ENCODE measurements at places on chromosomes 16 and 17.

- no peak for DNase-seq
These were observed 205.1 kb downstream of the SHISA9 start for GRCh38 chr16:13106464-13106863.

DNA sequence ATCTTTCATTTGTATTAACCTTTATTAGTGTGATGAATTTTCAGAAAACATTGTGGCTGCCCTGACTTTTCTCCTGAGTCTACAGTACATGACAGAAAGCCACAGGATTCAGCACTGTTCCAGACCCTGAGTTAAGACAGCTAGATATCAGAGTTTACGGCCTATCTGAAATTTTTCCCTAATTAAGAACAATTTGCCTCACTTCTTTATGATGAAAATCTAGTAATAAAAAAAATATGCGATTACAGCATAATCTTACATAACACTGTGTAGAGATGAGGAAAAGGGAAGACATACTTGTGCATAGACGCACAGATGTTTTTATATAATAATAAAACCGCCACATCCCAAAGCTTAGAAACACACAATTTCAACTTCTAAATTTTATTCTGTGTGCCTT is 7.3 kb downstream of the SPOP start:
- no peak for DNase-seq

- DNase-seq = no peak
These were observed 63.8 kb upstream of the TOM1L1 start for GRCh38 chr17:54836723-54837462.

DNA sequence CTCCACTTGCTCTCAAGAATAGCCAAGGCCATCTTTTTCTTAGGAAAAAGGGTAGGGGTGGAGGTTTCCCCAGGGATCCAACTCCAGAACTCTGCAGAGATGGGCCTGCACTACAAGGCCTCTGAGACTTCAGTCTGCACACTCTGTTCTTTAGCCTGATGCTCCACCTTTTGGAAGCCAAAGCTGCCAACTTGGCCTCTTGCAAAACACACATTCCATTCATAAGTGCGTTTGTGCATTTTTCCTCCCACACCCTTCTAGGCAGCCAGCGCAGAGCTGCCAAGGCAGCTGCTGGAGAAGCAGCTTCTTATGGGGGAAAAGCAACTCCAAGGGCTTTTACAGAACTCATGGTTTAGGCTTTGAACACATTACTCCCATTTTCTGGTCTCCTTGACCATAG is 45.3 kb downstream of the REXO5 start:
- no peak for DNase-seq

DNA sequence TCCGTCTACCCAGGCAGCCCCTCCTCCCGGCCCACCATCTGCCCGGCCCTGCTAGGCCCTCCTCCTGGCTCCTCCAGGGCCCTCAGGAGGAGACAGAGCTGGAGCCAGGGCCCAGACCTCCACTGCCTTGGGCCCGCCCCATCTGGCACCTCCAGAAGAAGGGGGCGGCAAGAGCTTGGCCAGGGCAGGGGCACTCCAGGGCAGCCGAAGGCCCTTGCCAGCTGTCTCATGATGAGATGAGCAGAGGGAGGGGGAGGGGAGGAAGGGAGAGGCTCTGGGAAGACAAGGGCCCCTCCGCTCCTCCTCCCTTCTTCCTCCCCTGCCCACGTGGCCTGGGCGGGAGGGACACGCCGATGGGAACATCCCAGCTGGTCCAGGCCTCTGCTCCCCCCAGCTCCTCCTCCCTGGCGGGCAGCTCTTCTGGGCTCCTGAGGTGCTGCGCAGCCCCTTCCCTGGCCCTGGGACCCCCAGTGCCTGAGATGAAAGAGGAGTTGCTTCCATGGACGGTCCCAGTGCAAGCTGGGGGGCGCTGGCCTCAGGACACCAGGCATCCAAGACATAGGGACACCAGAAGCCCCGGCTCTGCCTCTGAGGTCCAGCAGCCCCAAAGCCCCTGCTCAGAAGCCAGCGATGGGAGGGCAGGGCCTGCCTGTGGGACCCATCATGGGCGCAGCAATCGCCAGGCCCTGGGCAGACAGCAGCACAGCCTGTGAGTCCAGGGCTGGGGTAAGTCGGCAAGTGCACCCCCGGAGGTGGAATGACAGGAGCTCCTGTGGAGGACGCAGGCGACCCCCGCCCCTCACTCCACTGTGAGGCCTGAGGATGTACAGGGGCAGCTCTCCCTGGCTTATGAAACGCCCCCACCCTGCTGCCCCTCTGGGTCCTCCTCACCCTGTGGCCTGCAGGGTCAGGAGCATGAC is 23.6 kb upstream of the ENPP7 start:
- no peak for DNase-seq

GRCh38 chr17:77212081-77212832 is 71.5 kb downstream of the SEC14L1 start:
- no peak for DNase-seq

- DNase-seq = no peak
These were observed 12.7 kb upstream of the SSTR2 start for GRCh38 chr17:73151916-73152632.

- no peak for DNase-seq
These were observed 7.2 kb downstream of the SPACA3 start for GRCh38 chr17:32998887-32999228.

DNA sequence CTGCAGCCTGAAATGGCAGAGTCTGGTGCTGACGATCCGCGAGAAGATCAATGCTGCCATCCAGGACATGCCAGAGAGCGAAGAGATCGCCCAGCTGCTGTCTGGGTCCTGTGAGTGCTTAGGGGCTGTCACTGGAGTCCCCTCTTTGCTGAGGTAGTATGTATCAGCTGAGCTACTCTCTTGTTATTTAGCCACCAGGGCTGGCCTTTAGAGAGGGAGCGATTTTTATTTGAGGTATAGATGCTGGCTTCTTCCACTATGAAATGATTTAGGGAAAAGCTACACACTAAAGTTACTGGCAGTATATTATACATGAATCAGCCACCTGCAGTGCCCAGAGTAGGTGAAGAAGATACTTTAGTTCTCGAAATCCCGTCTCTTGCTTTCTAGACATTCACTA is 2.6 kb downstream of the CDK5RAP3 start:
- no peak for DNase-seq

DNA sequence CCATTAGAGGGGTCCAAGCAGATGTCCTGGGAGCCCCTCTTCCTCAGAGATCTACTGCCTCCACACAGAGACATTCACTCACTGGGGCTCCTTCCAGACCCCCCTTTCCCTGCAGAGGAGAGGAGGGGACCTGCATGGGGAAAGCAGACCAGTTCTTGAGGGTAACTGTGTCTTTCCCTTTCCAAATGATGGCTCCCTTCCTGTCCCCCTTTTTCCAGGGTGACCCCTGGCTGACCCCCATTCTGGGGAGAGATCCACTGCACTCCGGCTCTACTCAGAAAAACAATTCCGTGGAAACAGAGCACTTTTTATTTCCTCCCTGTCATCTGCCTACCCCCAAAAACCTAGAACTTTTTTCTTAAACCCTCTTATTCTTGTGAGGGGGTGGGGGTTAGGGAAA is 6.4 kb downstream of the CACNA1G start:
- no peak for DNase-seq

DNA sequence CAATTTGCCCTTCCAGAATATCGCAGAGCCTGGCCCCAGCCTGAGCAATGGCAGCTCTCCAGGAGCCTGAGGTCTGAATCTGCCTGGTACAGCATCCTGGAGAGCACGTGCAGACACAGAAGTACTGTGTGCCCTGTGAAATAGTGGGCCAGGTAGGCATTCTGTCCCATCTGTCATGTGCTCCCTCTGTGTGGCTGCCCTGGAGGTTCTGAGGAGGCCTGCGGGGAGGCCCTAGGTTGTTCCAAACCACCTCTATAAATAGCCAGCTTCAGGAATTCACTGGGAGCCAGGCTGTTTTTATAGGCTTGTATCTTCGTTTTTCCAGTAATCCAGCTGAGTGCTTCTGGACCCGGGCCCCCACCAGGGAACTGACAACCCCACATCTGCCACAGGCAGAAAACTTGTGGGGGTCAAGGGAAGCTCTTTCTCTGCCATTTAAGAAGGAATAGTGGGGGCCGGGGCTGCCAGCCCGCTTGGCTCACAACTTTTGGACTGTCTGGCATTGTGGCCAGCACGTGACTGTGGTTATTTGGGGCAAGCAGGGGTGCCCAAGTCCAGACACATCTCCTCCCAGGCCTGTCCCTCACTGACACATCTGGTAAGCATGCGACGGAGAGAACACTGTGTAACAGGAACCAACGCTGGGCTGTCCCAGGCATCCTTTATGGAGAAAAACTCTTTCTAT is 356.3 kb upstream of the TNRC6C start:
- DNase-seq = no peak

GRCh38 chr16:4200000-4200780 is 41.7 kb downstream of the SRL start:
- no peak for DNase-seq

GRCh38 chr16:86882586-86883280 is 304.4 kb downstream of the FOXL1 start:
- no peak for DNase-seq

DNA sequence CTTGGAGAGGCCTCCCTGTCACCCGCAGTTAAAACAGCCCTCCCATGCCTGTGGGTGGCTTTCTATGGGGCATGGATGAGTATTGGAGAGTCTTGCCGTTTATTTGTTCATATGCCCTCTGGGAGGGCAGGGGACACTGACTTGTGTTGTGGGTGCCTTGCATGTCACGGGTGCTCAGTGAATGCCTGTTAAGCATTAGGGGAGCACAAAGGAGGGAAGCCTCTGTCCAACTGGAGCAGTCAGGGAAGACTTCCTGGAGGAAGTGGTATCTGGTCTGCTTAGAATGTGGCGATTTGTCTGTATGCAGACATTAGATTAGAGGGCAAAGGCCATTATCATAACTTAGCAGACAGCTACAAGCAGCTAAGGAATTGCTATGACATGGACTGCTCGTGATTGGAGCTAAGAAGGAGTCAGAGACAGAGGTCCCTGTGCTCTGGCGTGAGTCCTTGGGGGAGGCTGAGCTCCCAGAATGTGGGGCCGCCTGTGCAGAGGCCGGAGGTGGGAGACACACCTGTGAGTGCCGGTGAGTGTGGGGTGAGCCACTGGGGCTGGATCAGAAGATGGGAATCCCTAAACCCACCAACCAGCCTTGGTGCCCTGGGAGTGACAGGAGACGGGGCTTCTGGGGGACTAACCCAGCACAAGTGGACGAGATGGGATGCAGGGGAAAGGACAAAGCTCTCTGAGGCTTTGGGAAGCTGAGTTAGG is 286.1 kb downstream of the SEC14L1 start:
- DNase-seq = no peak

DNA sequence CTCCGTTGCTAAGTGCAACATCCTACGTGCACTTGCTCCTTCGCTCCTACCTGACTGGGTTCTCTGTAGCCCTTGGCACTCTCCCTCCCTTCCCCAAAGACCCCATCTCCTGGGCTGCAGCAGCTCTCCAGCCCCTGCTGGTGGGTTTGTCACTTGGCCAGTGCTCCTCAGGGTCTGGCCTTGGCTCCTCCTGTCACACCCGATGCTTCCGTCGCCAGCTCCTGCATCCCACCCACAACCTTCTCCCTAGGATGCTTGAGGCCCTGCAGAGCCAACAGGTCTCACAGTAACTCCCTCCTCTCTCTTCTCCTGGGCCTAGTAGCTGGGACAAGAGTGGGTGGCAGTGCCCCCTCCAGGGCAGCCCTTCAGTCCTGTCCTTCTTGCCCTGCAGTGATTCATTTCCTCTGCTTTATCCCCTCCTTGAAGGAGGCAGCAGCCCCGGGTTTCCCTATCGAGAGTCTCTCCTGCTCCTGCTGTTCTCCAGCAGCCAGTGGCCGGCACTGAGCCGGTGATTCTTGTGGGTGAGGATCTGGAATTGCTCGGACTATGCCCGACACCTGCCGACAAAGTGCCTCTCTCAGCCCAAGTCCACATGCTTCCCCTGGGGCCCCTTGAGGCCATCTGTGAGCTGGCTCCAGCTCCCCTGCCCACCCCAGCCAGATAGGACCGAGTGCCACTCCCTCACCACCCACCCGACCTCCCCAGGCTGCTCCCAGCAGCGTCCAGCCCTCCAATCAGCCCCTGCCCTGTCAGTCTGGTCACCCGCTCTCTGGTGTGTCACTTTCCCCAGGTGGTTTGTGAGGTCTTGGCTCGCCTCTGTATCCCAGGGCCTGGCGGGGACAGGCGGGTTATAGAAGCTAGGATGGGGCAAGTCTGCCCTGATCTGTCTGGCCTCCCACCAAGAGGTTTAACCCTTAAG is 3.8 kb downstream of the LITAFD start:
- DNase-seq = no peak

DNA sequence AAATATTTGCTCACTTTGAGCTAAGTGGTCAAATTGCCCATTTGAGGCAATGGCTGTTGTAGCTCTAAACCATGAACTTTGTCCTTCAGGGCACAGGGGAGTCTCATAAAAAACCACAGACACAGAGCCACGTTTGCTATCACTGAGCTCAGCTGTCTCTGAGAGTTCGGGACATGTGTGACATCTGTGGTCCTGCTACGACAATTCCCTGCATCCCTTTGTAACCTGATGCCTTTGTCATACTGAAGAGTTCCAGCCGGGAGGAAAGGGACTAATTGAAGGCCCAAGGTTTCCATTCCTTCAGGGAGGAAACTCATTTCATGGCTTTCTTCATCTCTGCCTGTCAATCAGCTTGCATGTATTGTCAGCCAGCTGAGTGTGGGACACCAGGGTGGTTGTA is 599.4 kb upstream of the CDH5 start:
- DNase-seq = no peak

- no peak for DNase-seq
These were observed 133.6 kb downstream of the HS3ST3B1 start for GRCh38 chr17:14434506-14434905.

DNA sequence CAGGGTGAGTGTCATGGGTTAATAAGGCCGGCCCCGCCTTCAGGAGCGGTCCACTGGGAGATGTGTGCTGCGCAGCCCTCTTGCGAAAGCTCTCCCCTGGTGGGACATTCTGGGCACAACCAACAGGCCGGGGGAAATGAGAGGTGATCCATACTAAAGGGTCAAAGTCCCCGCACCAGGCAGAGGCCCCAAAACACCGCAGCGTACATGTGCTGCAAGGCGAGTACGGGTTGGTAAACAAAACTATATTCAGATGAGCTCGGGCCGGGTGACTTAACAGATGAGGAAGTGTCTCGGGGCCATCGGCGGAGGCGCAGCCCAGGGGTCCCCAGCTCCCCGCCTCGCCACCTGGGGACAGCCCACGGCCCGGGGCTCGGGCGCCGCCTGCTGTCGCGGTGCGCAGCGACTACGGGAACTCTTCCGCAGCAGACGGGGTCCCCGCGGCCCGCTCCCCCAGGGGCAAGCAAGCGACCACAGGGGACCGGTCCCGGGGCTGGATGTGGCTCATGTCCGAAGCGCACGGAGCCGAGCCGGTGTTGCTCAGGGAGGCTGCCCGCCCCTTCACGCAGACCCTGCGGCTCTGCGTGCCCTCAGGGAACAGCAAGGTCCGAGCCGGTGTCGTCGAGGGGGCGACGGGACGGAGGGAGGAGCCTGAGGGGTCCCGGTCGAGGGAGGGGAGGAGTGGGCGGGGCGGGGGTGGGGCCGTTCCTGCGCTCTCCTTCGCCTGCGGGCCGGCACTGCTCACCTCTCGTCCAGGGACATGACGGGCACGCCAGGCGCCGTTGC is at the start of gene RAB37:
Gene RAB37, plus strand, starts transcription at position 744 of the 786 bp plus-strand sequence. Its CDS starts 17 bp downstream, at position 761.
- no peak for DNase-seq

DNA sequence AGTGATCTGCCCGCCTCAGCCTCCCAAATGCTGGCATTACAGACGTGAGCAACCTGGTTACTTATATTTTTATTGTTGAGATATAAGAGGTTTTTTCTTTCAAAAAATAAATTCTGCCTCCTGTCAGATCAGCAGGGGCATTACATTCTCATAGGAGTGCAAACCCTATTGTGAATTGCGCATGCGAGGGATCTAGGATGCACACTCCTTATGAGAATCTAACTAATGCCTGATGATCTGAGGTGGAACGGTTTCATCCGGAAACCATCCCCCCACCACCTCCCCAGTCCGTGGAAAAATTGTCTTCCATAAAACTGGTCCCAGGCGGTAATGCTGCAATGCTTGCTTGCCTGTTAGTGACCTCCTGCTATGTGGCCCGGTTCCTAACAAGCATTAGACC is 7.5 kb upstream of the CNEP1R1 start:
- no peak for DNase-seq
